ENCODE measurements at places on chromosomes 7 and 10. TPM values are rescaled to one million over a fixed set of nuclear protein-coding genes. Genes with fewer than 3 reads are reported as not detected.

Gene SEMA4G
- not detected for polyA plus RNA-seq

Gene CCDC172
- not detected for polyA plus RNA-seq

Gene DPP6
- not detected for polyA plus RNA-seq

Gene CCDC6
- polyA plus RNA-seq = 1.6 TPM

Gene SAP25
- polyA plus RNA-seq = not detected

Gene ANXA8
- polyA plus RNA-seq = not detected

Gene ACHE
- polyA plus RNA-seq = not detected

Gene DEPP1
- not detected for polyA plus RNA-seq

Gene HOXA13
- not detected for polyA plus RNA-seq

Gene ERCC6
- polyA plus RNA-seq = 5.2 TPM

Gene SFMBT2
- polyA plus RNA-seq = 9.8 TPM

Gene SLC13A4
- polyA plus RNA-seq = not detected

Gene SCIN
- polyA plus RNA-seq = not detected

Gene IKZF1
- 91.3 TPM for polyA plus RNA-seq

Gene CPA4
- polyA plus RNA-seq = not detected

All from immature natural killer cell (primary cell).